Muscle of arm (tissue), 14 donors: ENCODE measurements at places on chromosomes 6 and 20.

DNA sequence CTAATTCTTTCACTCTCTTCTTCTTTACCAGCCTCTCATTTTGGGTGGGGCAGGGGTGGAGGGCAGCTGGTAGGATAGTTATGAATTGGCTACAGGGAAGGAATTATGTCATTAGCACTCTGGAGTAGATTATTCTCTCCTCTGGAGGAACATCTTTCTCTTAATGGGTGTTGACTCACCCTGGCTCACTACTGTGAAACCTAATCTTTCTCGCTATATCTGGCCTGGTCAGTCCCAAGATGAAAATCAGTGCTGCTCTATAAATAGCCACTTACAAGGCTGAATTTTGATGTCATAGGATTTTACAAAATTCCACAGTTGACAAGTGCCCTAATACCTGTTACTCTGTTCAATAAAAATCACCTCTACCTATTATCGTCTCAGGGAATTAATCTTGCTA lies 151.3 kb downstream of the COL9A1 start:
- DNase-seq, result no peak

GRCh38 chr6:43717389-43717788 lies 29.8 kb upstream of the MRPS18A start:
- no peak for DNase-seq

- DNase-seq, result no peak
Measured at GRCh38 chr6:41967312-41968287, 26.0 kb upstream of the CCND3 start.

DNA sequence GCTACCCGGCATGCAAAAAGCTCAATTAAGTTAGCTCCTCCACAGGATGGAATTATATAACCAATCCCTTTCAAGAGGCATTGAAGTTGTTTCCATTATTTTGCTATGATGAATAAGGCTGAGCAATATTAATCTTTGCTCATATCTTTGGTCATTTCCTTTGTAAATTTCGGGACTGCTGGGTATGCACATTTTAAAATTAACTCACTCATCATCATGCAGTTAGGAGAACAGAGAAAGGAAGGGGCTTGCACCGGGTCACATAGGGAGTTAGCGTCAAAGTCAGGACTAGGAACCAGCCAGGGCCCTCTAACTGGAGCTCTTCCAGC lies 430 bp upstream of the FAM110A start:
- DNase-seq, result no peak

GRCh38 chr6:144296973-144297372 lies 11.8 kb downstream of the UTRN start:
- DNase-seq, result no peak

- DNase-seq, result no peak
Measured at GRCh38 chr20:63463400-63464288, 8.8 kb downstream of the KCNQ2 start.

GRCh38 chr6:3531481-3531880 lies 74.6 kb upstream of the SLC22A23 start:
- DNase-seq, result no peak

GRCh38 chr6:165173484-165173883 lies 135.9 kb downstream of the C6orf118 start:
- no peak for DNase-seq
